Activated CD4-positive, alpha-beta T cell treated with anti-CD3 and anti-CD28 coated beads for 48 hours (primary cell): ENCODE measurements at places on chromosomes 5 and 9.

- no peak for DNase-seq
Measured at GRCh38 chr5:134082264-134082992, 32.1 kb upstream of the TCF7 start.

DNA sequence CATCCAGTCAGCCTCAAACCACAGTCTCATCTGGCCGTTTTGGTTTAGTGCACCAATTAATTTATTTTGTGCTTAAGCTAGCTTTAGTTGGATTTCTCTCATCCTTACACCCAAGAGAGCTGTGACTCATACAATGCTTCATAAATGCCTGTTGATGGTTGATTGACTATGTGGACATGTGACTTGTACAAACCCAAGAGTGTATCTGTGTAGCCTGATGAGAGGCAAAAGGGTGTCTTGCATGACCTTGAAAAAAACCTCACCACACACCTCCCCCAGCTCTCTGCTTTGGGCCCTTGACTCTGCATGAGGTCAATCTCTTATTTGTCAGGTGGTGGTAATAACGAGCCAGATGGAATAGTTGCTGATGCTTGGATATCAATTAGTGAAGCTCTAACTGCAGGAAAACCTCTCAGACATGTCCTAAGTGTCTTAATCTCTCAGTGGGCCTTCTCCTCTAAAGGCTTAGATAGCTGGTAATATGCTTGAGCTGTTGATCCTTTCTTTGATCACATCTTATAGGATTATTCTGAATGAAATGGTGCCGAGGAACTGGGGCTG, 10.6 kb upstream of the GLRA1 start:
- DNase-seq, result no peak

- no peak for DNase-seq
Measured at GRCh38 chr9:107546859-107547258, 57.3 kb upstream of the KLF4 start.

DNA sequence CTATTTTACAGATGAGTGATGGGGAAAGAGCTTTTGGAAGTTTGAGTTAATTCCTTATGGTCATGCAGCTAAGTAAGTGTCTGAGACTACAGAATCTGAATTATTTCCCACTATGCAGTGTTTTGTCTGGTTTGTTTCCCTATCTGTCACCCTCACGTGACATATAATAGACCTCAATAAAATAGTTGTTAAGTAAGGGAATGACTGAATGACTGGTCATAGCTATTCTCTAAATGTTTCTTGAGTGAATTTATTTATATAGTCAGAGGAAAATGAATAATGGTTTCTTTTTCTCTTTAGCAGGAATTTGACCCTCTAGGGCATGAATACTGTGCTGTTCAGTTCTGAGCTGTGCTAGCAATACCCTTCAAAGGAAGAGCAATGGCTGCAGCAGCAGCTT, 10.3 kb downstream of the TRIM32 start:
- no peak for DNase-seq

DNA sequence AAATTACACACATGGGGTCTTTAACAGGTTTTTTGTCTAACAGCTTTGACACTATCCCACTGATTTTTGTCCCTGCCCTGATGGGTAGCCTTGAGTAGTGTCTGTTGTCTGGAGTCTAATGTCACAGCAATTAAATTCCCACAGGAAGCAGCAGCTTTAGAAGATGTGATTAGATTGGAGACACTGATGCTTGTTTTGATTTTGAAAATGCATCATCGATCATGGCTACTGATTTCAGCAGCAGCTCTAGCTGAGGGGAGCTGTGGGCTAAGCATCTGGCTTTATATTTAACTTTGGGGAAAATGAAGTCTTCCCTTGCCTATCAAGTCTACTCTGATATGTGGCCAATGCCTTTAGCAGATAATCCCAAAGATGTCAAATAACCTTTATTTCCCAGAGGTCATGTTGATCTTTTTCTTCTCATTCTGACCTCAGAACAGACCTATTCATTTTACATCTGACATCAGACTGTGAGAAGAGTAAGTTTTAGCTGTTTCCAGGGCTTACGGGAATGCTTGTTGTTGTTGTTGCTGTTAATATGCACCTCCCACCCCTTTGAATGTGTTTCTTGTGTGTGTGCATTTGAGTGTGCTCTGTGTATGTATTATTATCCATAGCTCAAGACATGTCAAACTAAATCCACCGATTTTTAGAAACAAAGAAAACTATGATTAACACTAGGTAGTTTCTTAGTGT, 704.9 kb upstream of the NUDT12 start:
- DNase-seq, result no peak

GRCh38 chr5:87570366-87570765, 157.6 kb upstream of the CCNH start:
- no peak for DNase-seq

GRCh38 chr9:111744363-111744762, 50.4 kb downstream of the SHOC1 start:
- DNase-seq, result no peak

DNA sequence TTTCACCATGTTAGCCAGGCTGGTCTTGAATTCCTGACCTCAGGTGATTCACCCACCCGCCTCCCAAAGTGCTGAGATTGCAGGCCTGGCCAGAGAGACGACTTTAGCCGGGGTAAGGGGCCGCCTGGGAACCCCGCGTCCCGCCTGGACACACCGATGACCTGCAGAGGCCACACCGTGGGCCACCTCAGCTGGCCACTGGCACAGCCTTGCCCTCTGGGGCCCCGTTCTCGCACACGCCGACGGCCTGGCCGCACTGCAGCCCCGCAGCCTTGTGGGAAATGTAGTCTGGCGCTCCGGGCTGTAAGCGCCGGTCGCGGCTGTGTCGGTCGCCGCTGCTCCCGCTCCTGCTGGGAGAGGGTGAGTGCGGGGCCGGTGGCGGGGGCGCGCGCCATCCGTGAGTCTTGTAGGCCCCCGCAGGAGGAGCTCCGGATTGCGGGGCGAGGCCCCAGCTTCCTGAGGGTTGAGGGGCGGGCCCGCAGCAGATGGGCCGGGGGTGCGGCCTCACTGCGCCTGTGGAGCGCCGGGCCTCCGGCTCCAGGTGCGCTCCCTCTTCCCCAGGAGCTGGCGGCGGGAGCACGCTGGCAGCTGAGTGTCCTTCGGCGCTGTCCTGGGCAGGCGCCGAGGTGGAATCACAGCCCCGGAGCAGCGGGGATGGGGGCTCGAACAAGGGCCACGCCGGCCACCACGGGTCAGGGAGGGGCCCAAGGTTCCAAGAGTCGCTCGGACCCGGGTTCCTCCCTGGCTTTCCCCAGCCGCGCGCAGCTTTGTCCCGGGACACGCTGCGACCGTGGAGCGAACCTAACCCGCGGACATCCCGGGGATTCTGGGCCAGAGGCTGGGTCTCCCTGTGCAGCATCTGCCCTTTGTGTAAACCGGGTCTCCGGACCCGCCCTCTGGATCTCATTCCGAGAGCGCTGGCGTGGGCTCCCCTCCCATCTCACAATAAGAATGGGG, at the start of gene ZFP2:
TSS of gene ZFP2 (plus strand) at position 299 of the 957 bp plus-strand sequence. CDS start 35,401 bp downstream, outside the sequence.
- peak; percentile 39 for DNase-seq
